ENCODE measurements at places on chromosomes 16 and 17.

- no peak for DNase-seq
These were observed 215.6 kb downstream of the TMEM114 start for GRCh38 chr16:8374586-8375231.

GRCh38 chr17:65892912-65893377 lies 299.0 kb downstream of the CEP112 start:
- DNase-seq, result no peak

DNA sequence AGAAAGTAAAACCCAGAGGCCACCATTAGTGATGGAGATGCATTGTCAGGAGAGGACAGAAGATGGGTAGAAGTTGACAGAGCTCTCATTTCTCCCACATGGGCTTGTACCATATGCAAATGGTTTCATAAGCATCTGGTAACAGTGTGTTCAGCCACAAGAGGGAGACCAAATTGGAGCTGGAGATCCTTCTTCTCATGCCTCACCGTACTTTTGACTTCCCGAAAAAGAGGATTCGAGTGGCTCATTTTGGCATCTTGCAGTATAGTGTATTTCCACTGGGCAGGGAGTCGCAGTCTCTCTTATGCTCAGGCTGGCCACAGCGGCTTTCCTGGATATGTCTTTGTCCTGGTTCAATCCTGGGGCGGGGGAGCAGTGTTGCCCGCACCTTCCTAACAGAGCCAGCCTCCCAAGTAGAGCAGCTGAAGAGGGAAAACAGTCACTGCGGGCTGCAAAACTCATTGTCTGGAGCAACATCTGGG lies 23.8 kb downstream of the TBC1D3B start:
- DNase-seq, result no peak

DNA sequence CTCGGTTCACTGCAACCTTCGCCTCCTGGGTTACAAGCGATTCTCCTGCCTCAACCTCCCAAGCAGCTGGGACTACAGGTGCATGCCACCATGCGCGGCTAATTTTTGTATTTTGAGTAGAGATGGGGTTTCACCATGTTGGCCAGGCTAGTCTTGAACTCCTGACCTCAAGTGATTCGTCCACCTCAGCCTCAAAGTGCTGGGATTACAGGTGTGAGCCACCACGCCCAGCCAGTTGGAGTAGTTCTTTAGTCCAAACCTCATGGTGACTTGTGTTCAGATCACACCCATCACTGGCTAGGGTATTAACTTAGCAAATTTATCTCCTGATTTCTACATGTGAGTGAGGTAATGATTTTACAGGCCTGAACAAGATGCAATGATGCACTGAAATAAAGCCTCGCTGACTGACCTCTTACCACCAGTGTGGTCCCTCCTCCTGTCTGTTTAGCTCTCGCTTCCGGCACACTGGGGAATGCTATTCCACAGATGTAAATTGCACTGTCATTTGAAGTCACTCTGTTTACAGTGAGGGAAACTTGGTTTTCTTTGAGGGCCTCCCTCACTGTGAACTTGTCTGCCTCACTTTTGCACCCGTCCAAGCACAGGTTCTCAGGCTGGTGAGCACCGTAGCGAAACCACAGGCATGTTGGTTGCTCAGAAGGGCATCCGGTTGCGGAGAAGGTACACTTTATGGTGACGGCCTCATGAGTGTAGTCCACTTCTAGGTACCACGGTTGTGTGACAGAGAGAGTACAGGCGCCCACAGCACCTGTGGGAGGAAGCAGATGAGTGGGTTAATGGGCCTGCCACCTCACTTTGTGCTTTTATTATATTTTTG lies 5.5 kb downstream of the IGSF6 start:
- no peak for DNase-seq

GRCh38 chr16:35196313-35196712 lies 1736.9 kb downstream of the TP53TG3F start:
- no peak for DNase-seq

Data from vagina (tissue), 2 donors.